Forelimb muscle (tissue), 1 donor: ENCODE measurements at places on chromosomes 1 and 21.

DNA sequence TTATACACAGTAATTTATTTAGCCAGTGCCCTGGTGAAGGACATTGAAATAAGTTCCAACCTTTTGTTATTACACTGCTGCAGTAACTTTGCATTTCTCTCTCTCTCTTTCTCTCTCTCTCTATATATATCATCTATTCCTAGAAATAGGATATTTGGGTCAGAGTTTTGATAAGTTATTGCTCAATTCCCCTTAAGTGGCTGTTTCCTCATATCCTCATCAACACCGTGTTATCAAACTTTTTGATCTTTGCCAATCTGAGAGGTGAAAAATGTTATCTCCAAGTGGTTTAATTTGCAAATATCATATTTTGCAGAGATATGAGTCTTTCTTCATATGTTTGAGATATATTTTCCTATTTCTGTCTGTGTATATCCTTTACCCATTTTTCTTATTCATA lies 1.6 kb upstream of the SRSF4 start:
- DNase-seq, result no peak

DNA sequence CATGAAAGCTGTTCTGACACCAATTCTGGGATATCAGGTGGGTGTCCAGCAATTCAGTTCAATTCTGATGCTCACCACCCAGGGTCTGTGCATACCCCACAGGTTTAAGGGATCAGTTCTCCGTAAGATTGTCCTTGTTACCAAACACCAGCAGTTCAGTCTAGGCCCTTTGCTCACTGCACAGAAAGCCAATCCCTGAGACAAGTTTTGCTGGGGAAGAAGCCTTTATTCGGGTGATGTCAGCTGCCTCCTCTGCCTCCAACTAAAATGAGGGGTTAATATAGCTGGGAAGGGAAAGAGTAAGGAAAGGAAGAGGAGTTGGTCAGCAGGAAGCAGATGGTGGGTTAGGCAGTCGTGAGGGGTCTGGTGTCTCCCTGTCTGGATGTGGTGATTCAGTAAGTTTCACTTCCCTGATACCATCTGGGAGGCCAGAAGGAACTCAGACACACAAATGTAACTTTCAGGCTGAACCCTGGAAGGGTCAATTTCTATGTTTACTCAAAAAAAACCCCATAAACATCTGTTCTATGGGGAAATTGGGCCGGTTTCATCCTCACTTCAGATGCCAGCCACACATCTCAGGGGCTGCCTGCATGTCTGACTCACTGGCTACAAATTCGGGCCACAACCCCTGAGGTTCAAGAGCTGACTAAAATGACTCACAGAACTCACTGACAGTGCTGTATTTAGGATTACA lies 83.3 kb upstream of the PGBD5 start:
- DNase-seq, result no peak

DNA sequence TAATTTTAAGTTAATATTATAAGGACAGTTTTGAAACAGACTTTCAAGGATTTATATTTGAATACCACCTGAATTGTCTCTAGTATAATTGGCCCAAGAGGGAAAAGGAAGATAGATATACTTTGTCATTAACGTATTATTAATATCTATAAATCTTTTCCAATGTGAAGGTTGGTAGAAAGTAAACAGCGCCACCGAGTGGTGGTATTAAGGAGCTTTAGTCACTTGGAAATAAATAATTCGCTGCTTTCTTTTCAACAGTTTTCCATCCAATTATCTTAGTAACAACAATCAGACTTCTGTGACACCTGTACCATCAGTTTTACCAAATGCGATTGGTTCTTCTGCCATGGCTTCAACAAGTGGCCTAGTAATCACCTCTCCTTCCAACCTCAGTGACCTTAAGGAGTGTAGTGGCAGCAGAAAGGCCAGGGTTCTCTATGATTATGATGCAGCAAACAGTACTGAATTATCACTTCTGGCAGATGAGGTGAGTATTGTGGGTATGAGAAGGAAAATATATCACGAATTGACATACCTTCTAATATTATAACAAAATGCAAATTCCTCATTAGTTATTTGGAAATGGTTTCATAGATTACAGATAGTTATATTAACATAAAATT lies 37.7 kb downstream of the SH3GLB1 start:
- no peak for DNase-seq

DNA sequence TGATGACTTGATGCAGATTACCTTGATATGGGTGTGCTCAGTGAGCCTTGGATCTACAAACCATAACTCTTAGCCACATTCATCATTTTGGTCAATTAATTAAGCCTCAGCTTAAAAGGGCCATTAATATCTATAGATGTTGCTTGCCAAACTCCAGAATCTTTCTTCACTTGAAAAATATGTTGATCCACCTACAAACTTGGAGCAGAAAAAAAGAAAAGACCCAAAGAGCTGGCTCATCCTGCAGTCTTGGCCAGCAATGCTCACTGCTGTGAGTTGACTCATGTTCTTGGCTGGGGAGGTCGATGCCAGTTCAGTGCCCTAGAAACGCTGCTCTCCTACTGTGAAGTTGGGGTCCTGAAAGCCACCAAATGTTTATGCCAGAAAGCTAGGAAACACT lies 75.4 kb downstream of the DPT start:
- DNase-seq, result no peak

- DNase-seq, result no peak
These were observed 90.6 kb upstream of the CD1D start for GRCh38 chr1:158089925-158090637.

DNA sequence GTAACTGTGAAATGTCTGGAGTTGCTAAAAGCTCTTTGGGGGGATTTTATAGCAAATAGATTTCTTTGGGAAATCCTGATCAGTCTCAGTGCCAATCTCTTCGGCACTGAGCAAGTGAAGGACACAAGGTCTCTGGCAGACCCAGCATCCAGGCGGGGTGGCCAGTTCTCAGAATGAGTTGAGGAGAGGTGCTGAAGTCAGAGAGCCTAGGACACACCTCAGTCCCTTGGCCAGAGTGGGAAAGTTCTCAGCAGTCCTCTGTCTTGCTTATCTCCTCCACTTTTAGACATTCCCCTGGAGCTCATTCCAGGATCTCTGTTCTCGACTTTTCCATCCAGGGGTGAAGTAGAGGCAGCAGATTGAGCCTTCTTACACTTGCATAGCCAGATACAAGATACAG lies 6.7 kb downstream of the HLX start:
- no peak for DNase-seq

DNA sequence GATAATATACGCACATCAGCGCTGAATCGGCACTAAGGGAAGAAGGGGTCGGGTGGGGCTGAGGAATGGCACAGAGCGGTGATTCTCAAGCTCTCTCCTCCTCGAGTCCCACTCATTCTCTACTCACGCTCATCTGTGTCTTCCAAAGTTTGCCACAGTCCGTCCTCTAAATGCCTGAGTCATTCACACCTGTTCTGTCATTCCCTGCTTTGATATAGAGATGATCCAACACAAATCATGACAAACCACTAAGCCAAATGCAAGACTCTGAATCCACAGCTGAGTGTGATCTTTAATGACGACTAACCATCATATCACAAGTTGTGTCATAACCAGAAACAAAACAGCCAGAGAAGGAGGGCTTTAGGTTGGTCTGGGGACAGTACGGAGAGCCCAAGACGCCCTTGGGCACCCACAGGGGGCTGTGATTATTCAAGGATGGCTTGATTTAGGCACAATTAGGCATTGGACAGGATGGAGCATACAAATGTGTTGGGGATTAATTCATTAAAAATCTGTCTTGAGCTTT lies 501.5 kb downstream of the KIF26B start:
- DNase-seq, result no peak

DNA sequence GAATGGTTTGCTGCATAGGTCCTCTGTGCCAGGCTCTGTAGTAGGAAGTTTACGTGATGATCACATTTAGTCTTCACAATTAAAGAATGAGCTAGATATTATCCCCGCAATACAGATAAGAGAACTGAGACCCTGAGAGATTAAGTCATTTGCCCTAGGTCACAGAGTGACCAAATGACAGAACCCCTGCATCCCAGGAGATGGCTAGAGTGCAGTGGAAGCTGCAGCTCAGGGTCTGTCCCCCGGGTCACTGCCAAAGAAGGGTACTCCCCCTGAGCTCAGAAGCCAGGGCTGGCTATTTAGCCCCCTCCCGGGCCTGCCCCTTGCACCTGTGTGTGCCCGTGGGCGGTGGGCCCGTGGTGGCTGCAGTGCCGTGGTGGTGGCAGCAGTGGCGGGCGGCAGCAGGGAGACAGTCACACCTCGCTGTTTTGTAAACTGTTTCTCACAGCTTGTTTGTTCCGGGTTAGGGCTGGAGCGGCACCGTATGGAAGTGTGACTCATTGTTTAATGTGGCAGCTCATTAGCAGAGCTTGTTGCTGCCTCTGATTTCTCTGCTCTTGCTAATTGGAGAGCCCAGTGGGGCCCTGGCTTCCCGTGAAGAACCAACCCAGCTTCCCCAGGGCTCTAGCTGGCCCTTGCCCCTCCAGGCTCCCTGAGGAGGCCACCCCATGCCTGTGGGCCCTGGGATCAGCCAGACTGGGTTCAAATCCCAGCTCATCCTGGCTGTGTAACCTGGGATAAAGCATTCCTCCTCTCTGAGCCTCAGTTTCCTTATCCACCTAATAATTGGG lies 19.3 kb upstream of the FOXO6 start:
- DNase-seq, result no peak

GRCh38 chr1:67921725-67922489 lies 88.6 kb upstream of the GNG12 start:
- DNase-seq, result no peak

- no peak for DNase-seq
These were observed 2.5 kb upstream of the ELAVL4 start for GRCh38 chr1:50106095-50106761.

DNA sequence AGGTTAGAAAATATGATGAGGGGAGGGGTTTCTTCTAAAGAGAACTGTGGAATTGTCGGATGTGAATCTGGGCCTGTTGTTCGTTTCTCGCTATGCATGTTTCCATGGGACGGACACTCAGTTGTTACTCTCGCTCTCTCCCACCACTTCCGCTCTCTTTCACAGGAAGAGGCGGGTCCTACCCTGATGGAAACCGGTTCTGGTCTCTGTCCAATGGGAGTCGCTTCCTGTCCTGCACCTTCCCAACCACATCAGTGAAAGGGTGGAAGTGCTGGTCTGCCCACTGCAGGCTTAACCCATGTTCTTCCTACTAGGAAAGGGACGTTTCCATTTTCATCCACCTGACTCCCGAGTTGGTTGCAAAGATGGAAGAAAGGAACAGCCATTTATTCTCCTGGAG lies 119.4 kb downstream of the KCNJ15 start:
- DNase-seq, result no peak

GRCh38 chr1:171852272-171852671 lies 11.0 kb downstream of the DNM3 start:
- no peak for DNase-seq

- no peak for DNase-seq
These were observed 36.9 kb downstream of the RAP1GAP start for GRCh38 chr1:21631944-21632887.

DNA sequence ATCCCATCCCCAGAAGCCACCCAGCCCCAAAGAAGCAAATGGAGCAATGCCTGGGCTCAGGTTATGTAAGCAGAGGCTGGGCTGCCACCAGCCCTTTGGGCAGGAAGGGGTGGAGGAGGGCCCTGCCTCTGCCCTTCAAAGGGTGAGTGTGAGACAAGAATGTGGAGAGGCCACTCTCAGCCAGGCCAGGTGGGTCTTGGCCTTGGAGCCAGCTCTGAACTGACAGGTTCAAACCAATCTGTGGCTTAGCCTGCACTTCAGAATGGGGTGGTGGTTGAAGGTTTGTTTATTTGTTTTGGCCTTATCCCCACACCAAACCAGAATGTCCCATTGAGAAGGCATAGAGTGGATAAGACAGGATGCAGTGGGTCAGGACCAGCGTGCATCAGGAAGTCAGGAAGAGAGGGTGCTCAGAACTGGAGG lies 29.8 kb downstream of the C1orf116 start:
- no peak for DNase-seq

- DNase-seq, result no peak
These were observed 25.4 kb downstream of the DMAP1 start for GRCh38 chr1:44238660-44239059.

GRCh38 chr1:193806079-193807048 lies 620.0 kb upstream of the B3GALT2 start:
- DNase-seq, result no peak

DNA sequence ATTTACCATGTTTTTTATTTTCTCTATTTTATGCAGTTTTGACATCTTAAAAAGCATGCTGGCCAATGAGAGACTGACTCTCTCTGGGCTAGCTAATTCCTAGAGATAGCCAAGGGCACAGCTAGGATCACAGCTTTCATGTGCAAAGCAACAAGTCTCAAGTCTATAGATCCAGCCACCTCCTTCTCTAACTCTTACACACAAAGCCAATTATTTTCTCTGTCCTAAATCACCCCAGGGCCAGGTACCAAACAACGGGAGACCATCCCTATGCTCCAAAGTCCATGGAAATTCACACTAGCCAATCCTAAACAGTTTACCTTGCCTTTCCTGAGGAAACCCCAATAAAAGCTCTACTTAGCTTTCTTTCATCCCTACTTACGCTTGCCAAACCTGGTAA lies 38.0 kb downstream of the ARHGAP29 start:
- DNase-seq, result no peak

DNA sequence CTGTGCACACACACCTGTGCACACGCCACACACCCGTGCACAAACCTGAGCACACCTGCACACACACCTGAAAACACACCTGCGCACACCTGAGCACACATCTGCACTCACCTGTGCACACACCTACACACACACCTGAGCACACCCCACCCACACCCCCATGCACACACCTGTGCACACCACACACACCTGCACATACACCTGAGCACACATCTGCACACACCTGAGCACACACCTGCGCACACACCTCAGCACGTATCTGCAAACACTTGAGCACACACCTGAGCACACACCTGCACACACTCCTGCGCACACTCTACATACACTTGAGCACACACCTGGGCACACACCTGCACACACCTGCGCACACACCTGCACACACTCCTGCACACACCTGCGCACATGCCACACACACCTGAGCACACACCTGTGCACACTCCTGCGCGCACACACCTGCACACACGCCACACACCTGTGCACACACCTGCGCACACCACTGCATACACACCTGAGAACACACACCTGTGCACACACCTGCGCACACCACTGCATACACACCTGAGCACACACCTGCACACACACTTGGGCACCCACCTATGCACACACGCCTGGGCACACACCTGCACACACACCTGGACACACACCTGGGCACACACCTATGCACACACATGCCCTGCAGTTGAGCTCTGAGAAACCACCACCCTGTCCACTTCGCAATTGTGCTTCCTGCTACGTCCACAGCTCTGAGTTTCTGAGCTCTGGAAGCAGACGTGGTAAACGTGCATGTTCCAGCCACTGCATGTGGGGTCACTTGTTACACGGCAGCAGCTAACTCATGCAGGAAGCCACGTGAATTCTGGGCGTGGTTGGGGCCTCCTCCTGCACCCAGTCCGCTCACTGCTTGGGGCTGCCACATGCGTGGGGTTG lies 8.0 kb upstream of the C1orf159 start:
- no peak for DNase-seq

- DNase-seq, result no peak
These were observed 4.7 kb upstream of the PSMB2 start for GRCh38 chr1:35646043-35646442.

- DNase-seq, result no peak
These were observed 50.6 kb downstream of the ROR1 start for GRCh38 chr1:63824451-63824850.

GRCh38 chr1:17276568-17276967 lies 27.7 kb downstream of the PADI3 start:
- DNase-seq, result no peak
